ENCODE measurements at places on chromosomes 3 and 15.
A peak's percentile ranks its signal among the peaks of the same experiment; 100 is the strongest.

DNA sequence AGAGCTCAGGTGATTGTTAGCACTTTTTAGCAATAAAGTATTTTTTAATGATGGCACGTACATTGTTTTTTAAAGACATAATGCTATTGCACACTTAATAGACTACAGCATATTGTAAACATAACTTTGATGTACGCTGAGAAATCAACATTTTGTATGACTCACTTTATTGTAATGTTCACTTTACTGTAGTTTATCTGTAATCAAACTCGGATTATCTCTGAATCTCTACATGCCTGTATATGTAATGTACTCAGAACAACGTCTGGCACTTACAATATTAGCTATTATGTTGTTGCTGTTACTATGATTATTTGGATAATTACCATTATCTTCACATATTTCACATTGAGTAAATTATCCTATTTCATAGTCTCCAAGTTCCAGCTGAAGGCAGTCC, 137.9 kb upstream of the CHRM5 start:
- DNase-seq = no peak

GRCh38 chr3:129686941-129687340, 80.5 kb upstream of the PLXND1 start:
- peak; percentile 40 for DNase-seq

DNA sequence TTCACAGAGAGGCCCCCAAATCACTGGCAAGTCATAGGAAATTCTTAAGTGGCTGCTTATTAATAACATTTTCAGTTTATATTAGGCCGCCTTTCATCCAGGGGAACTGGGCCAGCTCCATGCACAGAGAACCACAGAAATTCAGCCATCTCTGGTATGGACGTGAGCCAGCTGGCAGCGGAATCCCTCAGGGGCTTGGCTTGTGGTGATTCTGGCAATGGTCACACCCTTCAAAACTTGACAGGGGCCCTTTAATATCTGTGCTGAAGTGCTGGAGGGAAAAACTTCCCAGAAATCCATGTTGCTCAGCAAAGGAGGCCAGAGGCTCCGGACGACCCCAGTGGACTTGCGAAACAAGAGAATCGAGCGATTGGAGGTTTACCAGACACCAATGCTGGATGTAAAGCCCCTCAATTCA, 11.3 kb downstream of the PRICKLE2 start:
- no peak for DNase-seq

- DNase-seq = no peak
Observed at GRCh38 chr3:172591876-172592771, 68.9 kb upstream of the TNFSF10 start.

- no peak for DNase-seq
Observed at GRCh38 chr15:66875588-66876420, 173.8 kb downstream of the SMAD6 start.

DNA sequence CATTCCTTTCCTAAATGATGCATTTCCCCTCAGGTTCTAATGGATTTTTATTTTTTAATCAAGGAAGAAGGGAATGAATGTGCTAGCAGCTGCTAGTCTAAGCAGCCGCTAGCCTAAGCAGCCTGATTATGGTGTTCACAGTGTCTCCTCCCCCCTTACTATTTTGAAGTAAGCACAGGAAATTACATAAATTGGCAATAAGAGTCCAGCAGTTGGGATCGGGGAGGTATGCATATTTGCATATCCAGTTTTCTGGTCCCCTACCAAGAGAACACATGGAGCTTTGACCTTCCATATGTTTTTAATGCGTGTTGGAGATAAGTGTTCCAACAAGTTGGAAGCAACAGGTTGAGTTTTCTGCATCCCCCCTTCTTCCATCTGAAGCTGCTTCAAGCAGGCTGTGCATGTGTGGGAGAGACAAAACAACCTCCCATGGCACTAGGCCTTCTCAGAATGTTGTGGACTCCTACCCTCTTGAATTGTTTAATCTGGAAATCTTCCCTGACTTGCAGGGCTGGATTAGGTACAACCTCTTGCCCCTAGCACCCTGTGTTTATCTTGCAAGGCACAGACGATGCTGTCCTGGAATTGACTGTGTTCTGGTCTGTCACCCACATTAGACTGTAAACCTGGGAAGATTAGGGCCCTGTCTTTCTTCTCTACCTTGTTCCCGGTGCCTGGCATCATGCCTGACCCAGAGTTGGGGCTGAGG, 124.8 kb upstream of the LRIG1 start:
- DNase-seq = no peak

DNA sequence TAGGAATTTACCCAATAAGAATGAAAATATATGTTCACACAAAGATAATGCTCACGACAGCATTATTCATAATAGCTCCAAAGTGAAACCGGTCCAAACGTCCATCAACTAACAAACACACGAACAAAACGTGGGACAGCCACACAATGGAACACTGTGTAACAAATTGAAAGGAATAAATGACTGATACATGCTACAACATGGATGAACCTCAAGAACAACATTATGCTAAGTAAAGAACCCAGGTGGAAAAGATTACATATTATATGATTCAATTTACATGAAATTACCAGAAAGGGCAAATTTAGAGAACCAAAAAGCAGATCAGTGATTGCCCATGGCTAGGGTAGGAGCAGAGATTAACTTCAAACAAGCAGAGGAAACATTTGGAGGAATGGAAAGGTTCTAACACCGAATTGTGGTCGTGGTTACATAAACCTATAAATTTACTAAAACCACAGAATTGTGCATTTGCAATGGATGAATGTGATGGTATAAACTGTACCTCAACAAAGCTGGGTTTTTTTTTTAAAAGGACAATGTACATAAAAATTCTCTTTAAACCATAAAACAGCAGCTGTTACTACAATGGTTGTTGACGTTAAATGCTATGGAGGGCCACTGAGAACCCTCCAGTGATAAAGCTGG, 76.3 kb downstream of the XXYLT1 start:
- no peak for DNase-seq

DNA sequence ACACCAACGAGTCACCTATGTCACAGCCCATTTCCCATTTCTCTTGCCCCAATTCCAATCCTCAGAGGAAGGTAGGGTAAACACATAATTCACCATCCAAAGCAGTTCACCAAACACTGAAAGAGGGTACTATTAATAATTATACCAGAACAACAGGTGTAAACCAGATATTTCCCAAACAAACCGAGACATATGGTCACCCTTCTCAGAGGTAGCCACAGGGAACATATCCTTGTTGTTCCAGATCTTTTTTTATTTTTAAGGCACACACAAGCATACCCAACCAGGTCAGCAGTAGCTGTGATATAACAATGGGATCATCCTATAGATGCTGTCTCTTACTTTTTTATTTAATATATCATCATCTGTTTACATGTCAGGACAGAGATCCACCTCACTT, 24.7 kb downstream of the MAGI1 start:
- DNase-seq = no peak

DNA sequence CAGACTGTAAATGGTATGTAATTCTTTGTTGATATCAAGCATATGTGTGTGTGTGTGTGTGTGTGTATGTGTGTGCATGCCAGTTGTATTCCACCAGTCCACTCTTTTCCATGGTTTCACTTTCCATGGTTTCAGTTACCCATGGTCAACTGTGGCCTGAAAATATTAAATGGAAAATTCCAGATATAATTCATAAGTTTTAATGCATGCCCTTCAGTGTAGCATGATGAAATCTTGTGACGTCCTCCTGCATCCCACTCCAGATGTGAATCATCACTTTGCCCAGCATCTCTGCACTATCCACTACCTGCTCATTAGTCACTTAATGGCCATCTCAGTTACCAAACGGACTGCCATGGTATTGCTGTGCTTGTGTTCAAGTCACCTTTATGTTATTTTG, 215.9 kb downstream of the GBE1 start:
- DNase-seq = no peak

DNA sequence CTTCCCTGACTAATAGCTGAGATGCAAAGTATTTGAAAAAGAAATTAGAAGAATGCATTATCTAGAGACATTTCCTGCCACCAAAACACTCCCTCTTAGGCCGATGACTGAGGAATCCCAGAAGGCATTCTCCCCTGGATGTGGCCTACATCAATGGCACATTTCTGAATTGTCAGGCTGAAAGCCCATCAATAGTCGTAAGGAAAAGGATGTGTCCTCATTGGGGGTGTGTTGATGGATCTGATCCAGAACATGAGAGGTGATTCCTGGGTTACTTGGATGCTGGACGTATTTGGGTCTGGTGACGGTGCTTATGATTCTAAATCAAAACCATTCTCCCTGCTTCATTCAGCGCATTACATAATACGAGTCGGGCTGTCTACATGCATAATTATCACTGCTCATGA, 216.9 kb upstream of the CDIN1 start:
- DNase-seq = no peak

- DNase-seq = no peak
Observed at GRCh38 chr3:118102737-118103136, 931.9 kb downstream of the IGSF11 start.

DNA sequence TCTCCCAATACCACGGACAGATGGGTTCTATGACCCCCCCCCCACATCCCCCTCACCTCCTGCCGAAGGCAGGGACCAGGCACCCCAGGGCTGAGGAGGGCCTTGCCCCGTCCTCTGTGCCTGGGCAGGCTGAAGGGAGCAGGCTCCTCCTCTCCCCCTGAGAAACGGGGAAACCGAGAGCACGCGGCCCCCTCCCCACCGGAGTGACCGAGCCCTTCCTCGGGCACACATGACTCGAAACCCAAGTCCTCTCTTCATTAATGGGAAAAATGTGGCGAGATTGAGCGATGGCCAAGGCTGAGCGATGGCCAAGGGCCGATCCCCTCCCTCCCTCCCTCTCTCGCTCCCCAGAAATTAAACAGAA, 7.0 kb downstream of the EPHB3 start:
- DNase-seq = no peak
